ENCODE measurements at places on chromosomes 3 and 15. TPM values are rescaled to one million over a fixed set of nuclear protein-coding genes. Genes with fewer than 3 reads are reported as not detected.

GRCh38 chr3:138395865-138396751, 38.3 kb upstream of the ESYT3 start:
- DNase-seq, result no peak

DNA sequence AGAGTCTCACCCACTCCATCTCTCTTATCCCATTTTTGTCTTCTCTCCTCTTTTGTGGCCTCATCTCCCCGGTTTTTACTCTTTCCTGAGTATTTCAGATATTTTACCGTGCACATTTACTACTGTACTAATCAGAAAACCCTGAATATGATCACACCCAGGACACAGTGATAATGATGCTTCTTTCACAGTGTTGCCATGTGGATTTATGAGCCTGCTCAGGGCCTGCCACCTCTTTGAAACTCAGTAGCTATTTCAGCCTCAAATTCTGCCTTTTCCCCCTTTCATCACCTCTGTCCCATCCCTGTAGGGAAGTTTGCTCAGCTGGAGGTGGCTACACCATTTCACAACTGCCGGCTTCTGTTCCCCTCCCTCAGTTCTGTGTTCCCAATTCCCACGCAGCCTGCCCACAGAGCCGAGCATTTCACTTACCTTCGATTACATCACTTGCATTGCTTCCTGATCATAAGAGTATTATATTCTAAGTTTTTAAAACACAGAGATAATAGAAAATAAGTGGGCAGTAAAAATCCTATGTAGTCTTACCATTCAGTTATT, 33.2 kb downstream of the ARNT2 start:
- no peak for DNase-seq

Gene CACNA2D2
- 4.3 TPM for polyA plus RNA-seq

DNA sequence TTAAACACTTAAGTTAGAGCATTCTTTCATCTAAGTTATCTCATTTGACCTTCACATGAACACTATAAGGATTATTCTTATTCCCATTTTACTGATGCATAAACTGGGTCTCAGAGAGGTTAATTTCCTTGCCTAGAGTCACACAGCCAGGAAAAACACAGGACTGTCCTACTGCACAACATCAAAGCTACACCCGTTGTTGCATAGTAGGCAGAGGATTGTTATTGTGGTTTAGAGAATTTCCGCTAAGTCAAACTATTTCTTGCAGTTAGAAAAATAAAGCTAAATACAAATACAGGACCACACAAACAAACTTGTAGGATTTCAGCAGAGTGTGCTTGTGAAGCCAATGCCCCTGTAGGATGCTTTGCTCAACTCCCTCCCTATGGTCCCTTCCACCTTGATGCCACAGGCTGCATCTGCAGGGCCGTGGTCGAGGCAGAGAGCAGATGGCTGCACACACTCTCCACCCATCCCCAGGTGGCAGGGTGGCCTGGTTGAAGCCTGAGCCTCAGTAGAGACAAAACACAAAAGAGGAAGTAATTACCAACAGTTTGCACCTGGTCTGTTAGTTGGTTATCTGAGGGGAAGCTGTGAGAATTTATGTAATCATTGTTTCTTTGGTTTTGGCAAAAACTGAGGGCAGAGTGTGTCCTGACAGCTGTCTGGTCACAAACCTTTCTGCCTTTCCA, 41.1 kb upstream of the SKOR1 start:
- DNase-seq, result no peak

DNA sequence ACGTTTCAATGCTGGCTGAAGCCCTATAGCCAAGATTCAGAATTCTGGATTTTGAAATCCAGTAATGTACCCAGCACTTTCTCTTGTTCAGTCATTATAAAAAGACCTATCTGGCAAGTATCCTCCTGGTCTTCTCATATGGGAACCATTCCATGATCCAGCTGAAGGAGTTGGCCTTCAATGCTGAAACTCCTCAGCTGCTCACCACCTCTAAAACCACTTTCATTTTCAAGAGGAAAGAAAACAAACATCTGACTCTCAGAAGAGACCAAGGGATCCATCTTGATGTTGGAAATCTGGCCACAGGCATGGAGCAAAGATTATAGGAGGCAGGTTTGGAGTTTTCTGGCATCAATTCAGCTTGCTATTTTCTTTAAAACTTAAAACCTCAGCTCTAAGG, 235.4 kb downstream of the FMN1 start:
- DNase-seq, result no peak
